ENCODE measurements at places on chromosomes 1 and 21.

DNA sequence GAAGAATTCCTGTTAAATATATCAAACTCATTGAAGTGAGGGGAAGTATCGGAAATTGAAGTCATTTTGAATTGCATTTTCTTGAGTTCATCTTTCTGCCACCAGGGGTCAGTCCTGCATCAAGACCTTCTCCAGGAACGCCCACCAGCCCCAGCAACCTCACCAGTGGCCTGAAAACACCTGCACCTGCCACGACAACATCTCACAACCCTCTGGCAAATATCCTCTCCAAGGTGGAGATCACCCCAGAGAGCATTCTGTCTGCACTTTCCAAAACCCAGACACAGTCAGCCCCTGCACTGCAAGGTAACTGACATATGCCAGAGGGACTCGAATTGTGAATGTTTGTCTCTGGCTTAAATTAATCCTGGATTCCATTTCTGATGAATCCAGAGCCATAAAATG, 22.8 kb upstream of the TARS2 start:
- peak; percentile 51 for DNase-seq

DNA sequence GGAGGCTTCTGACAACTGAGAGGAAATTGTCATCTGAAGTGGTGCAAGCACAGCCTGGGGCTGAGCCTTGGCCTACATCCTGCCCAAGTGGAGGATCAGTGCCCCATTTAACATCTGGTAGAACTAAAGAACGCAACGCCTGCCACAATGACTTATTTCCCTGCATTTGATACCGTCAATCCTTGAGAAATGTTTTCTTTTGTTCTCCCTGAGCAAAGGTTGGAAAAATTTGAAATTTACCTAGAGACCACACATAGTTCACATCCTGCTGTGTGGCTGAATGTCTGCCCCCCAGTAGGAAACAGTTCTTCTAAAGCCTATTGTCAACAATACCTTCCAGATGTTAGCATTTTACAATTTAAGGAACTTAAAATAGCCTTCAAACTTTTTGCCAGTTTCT, 5.6 kb upstream of the RGS4 start:
- no peak for DNase-seq

DNA sequence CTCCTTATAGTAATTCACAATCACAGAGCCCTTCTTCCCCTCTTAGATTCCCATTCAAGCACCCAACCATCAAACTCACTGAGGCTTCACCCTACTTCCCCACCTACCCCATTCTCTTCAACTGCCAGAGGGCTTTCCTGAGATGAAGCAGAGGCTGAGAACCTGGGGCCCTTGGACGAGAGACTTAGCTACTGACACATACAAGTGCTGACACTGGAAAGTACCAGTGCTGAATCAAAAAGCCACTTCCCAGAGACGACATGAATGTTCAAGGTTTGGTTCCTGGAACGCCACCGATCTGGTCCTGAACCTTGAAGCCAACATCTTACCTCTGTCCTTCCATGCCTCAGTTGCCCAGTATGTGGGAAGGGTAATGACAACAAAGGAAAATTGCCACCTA, 16.6 kb upstream of the RAP1A start:
- no peak for DNase-seq

- no peak for DNase-seq
These were observed 132.1 kb upstream of the EDN2 start for GRCh38 chr1:41616563-41616962.

DNA sequence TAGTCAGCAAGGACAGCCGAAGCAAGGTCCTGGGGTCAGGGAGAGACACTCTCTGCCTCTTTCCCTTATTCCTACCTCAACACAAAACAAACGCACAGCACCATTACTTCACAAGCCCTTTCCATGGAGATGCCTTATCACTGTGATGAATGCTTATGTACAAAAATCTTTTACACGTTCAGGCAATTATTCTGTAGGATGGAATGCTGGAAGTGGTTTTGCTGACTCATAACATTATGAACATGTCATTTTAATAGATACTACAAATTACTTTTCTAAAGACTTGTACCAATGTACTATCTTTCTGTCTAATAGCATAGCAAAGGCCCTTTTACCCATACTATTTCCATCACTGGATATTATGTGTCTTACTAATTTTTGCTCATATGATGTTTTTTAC, 98.4 kb downstream of the TTLL7 start:
- no peak for DNase-seq

DNA sequence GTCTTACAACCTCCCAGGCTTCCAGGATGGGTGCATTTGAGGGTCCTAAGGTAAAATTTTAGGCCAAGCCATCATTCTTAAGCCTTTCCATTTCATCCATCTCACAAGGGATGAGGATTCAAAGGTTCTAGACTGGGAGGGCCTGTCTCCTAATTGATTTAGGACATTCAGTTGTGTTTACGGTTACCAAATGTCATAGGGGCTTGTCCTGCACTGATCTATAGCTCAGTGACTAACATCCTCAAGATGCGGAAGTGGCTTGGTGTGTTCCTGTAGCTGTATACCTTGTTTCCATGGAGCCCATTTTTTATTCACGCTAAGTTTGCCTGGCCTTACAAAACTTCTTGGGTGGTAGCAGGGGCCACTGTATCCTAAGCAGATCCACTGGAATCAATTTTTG, 52.8 kb downstream of the DUSP10 start:
- DNase-seq, result no peak

- DNase-seq, result no peak
These were observed 482.6 kb downstream of the TTLL7 start for GRCh38 chr1:83516369-83516768.

GRCh38 chr1:36857754-36858153, 176.6 kb downstream of the GRIK3 start:
- DNase-seq, result no peak

GRCh38 chr21:38688068-38688467, 117.7 kb upstream of the ETS2 start:
- DNase-seq, result no peak

DNA sequence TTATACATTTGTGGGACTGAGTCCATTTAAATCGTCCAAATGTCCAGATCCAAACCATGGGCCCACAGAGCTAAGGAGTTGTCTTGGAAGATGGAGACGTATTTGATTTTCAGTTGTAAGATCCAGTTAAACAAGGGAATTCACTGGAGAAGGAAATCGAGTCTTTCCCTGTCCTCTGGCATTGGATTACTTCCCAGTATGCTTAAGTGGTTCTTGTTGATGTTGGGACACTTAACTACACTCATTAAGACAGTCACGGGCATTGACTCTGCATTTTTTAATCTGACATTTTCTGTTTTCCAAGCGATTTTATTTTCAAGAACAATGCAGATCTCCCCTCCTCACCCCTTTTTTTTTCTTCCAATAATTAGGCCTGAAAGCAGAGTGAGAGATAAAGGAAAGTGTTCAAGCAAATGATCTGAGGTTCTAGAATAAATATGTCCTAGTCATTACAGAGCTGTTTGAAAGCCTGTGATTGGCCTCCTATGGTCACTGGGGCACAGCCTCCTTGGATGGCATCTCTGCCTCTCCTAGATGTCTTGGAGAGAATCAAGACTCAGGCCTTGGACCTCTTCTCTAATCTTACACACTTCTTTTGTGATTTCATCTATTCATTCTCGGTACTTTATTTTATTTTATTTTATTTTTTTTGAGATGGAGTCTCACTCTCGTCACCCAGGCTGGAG, 48.9 kb downstream of the CD247 start:
- DNase-seq, result peak; percentile 10

- DNase-seq, result peak; percentile 66
These were observed 19.1 kb downstream of the RUNX3 start for GRCh38 chr1:24910751-24911650.

DNA sequence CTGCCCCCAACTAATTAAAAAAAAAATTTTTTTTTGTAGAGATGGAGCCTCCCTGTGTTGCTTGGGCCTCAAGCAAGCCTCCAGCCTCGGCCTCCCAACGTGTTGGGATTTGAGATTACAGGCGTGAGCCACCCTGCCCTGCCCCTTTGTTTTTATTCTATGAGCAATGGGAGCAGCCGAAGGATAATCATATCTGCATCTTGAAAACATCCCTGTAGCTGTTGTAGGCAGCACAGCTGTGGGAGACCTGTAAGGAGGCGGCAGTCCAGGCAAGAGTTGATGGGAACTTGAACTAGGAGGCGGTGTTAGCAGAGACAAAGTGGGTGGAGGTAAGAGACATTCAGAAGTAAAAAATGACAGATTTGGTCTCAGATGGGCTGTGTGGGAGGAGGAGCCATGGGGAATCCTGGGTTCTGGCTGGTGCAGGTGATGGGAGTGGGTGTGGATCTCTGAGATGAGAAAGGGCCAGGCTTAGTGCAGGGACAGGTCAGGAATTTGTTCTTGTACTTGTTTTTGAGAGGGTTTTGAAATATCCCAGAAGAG, 31.3 kb downstream of the STUM start:
- no peak for DNase-seq

GRCh38 chr1:213724640-213725536, 262.9 kb upstream of the PROX1 start:
- DNase-seq, result no peak

DNA sequence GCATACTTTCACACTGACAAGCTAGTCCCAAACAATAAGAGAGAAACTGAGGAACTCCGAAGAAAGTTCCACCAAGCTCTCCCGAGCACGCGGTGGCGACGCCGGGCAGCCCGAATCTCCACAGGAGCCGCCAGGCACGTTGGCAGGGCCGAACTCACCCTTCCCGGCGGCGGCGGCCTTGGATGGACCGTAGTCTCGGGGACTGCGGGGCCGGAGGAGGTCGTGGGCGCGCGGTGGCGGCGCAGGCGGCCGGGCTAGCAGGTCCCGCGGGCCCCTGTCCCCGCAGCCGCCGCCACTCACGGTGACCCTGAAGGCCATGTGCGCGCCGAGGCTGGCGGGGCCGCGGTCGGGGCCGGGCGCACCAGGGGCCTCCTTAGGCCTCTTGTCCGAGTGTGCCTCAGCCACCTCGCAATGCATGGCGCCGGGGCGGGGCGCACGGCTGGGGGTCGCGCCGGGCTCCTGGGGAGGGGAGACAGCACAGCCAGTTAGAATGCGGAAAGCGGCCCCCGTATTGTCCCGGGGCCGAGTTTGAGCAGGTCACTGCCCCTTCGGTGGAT, 1.2 kb downstream of the GLIS1 start:
- DNase-seq, result no peak

DNA sequence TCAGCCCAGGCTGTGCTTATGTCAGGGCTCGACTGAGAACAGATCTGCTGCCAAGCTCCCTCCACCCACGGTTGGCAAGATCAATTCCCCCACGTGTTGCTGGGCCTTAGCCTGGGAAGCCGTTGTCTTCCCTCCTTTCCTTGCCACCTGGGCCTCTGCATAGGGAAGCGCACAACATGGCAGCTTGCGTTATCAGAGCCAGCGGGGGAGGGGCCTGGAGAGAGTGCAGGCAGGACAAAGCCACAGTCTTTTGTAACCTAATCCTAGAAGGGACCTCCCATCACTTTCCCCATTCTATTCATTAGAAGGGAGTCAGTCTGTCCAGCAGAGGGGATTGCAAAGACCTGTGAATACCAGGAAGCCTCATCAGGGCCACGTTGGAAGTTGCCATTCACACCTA, 17.0 kb upstream of the IGSF21 start:
- DNase-seq, result no peak

DNA sequence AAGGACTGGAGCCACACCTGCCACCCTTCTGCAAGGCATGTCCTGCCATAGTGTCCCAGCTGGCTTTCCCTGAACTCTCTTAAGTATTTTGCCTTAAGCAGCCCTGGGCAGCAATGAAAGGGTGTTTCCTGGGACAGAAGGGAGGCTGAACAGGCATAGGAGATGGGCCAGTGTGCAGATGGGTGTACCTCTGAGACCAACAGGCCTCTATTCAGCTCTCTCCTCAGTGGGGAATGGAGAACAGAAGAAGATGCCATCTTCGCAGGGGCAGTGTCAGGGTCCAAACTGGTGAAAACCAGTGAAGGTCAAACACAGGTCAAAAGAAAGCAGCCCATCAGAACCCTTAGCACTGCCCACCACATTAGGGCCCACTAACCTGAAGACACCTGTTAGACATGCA, 53.2 kb downstream of the FAM78B start:
- DNase-seq, result no peak

- DNase-seq, result no peak
These were observed 76.4 kb downstream of the EVI5 start for GRCh38 chr1:92708368-92708950.

DNA sequence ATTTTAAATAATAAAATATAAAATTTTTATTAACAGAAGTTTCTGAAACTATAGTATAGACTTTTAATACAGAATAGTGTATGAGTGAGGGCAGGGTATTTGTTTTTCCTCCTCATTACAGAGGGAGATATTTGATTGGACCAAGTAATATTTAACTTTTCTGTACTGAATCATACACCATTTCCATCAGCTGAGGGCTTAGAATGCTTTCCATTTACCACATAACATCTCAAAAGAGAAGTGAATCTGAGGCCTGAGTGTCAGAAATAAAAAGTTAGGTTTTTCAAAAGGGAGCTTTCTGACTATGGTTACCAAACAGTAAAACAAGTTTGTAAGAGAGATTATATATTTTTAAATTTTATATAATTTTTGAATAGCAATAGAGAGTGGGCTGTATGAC, 29.5 kb downstream of the TLCD4 start:
- DNase-seq, result no peak

GRCh38 chr1:12811409-12811784, 19.8 kb downstream of the PRAMEF11 start:
- no peak for DNase-seq

- DNase-seq, result no peak
These were observed 2.6 kb upstream of the MAPKAPK2 start for GRCh38 chr1:206682111-206682510.

- DNase-seq, result no peak
These were observed 20.9 kb downstream of the TMPRSS2 start for GRCh38 chr21:41487082-41487481.

DNA sequence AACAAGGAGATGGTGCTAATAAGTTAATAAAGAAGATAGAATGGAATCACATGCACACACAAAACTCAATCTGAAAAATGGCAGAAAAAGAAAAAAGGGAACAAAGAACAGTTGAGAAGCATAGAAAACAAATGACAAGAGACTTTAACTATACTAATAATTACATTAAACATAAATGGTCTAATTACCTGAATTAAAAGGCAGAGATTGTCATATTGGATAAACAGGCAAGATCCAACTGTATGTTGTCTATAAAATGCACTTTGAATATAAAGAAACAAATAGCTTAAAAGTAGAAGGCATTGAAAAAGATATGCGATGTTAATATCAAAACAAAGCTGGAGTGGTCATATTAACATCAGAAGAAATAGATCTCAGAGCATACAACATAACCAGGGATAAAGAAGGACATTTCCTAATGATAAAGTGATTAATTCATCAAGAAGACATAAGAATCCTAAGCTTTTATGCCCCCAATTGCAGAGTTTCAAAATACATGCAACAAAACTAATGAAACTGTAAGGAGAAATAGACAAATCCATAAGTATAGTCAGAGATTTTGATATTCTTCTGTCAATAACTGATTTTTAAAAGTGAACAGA, 293.5 kb downstream of the PTPRU start:
- DNase-seq, result no peak

GRCh38 chr1:18144062-18144461, 36.5 kb downstream of the IGSF21 start:
- no peak for DNase-seq

Data from CD4-positive, alpha-beta T cell (primary cell).